ENCODE measurements at places on chromosomes 3 and 15.

- DNase-seq: no peak
These were observed 13.2 kb upstream of the IQCF6 start for GRCh38 chr3:51792206-51792605.

DNA sequence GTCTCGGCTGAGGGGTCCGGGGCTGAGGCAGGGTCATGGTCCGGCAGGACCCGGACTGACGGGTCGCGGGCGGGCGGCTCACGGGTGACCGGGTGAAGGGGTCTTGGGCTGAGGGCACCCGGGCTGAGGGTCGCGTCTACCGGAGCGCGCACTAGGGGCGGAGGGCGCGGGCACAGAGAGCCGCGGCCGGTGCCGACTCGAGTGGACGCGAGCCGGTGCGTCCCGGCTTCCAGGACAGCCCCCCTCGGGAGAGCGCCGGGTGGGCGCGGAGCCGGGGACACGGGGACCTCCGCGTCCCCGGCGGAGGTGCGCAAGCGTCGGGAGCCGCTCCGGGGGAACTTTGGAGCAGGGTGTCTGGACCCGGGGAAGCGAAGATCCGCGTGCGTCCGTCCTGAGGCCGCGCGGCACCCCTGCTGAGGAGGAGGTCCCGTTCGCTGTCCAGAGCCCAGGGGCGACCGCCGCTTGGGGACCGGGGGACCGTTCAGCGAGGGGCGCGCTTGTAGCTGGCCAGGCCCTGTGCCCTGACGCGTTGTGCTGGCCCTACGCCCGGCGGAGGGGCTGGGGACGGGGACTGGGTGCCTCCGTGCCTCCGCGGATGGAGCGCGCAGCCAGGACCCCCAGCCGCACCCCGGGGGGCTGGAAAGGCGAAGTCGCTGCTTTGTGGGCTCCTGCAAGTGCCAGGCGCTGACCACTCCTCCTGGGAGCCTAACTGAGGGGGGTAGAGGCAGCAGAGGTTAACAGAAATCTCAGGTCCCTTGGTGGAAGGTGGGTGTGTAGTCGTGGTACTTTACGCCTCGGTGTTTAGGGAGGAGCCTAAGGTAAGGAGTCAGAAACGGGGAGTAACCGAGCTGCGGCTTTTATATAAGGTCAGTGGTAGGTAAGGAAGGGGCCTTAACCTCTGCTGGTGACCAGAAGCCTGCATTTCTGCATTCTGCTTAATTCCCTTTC is at the start of gene PPARG:
TSS of gene PPARG (plus strand) at position 889 of the 948 bp plus-strand sequence. CDS start 90,642 bp downstream, outside the sequence.
- DNase-seq: no peak

GRCh38 chr15:84819291-84819768 is 2.2 kb downstream of the ALPK3 start:
- DNase-seq: no peak

- no peak for DNase-seq
These were observed 33.3 kb downstream of the TM4SF18 start for GRCh38 chr3:149299938-149300801.

DNA sequence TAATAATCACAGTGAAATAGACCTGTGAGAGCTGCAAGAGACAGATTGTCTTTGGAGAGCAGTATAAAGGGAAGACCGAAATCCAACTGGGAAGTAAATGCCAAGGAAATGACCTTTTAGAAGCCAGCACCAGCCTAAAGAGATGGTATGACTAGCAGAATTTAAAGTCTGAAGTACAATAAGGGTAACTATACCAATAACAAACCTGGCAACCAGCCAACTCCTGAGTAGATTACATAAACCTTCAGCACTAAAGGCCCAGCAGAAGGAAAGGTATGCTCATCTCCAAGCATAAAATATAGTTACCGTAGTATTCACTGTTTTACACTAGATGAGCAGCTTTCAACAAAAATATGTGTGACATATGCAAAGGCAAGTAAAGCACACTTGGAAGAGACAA is 155.1 kb upstream of the SATB1 start:
- DNase-seq: no peak

DNA sequence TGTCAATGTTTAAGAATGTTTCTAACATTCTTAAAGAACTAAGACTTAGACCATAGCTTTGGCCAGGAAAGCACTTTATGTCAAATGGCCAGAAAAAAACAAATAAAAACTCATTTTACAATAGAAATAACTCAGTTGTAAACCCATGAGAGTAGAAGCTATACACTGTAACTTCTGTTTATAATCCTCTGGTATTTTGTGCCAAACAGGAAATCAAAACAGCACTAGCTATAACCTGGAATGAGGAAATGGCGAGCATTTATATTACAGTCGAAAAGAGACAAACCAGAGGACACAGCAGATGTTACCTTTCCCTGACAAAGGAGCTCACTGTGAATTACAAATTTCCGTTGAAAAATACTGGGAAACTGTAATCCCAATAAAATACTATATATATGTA is 10.3 kb downstream of the GK5 start:
- no peak for DNase-seq

GRCh38 chr15:72338617-72339321 is 18.8 kb upstream of the CELF6 start:
- no peak for DNase-seq

GRCh38 chr3:188760408-188760807 is 411.4 kb upstream of the TPRG1 start:
- no peak for DNase-seq

DNA sequence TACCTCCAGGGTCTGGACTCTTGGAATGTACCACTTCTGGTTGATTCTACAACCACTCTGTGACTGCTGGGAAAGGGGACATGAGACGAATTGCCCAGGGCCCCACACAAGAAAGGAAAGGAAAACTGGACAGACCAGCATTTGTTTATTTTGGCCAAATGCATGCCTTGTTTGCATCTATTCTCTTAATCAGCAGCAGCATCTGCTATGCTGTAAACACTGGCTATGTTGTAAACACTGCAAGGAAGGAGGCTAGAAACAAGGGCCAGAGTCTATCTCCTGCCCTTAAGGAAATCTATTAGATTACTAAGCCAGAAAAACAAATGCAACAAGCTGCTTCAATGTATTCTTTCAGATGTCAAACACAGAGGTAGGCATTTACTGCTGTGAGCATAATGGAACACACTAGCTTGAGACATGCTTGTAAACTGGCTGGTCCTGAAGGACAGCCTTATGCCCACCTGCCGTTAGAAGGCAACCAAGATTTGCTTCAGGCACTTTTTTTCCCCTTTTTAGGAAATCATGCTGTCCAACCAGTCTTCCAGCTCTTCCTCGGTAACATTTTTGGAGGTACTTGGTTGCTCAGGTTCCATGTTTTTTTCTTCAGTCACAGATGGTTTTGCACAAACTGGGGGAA is 102.1 kb upstream of the CHRM5 start:
- no peak for DNase-seq

Measured in GM06990 (cell line).